Neural progenitor cell (in vitro differentiated cells): ENCODE measurements at places on chromosomes 5 and 9.
A peak's percentile ranks its signal among the peaks of the same experiment; 100 is the strongest.

DNA sequence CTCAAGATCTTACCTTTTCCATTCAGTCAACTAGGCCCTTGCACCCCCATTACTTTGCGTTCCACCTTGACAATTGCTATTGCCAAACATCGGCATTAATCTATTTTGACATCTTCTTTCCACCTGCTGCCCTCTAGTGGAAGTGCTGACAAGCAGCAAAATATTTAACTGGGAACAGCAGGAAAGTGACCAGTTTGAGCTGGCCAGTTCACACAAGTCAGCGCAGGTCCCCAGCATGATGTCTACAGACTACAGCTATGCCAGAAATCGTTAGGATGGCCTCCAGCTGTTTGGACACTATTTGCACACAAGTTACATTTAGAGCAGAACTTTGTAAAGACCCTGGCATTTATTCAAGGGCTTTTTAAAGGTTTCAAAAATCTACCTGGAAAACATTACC, 160.1 kb downstream of the GHR start:
- peak; percentile 83 for DNase-seq

- DNase-seq = no peak
Measured at GRCh38 chr5:151264113-151264512, 11.1 kb downstream of the GM2A start.

DNA sequence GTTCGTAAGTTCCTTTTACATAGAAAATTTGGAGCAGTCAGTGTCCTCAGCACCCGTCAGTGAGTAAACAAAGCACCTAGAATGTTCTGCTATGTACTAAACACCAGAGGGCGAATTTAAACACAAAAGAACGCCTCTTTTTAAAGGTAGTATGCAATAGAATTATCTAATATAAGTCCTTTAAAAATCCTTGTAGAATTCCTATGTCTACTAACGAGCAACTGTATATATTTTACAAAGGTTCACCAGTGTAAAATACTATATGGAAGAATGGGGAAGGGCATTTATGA, 499 bp upstream of the TMEM232 start:
- peak; percentile 5 for DNase-seq

DNA sequence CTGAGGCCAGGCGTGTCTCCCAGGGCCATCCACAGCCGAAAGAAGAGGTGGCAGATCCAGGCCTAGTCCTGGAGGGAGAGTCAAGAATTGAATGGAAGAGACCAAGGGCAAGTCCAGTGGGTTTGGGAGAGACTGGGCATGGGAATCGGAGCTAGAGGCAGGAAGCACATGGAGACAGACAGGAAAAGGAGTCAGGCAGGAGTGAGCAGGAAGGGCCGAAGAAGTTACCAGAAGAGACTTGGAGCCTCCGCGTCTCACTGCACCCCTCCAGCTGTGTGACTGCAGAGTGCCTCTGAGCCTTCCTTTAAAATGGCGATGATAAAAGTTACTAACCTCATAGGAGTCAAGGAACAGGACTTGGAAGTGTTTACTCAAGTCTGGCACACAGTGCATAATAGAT, 64.4 kb upstream of the ANGPTL2 start:
- DNase-seq = no peak

GRCh38 chr9:89304834-89305188, 6.2 kb upstream of the CKS2 start:
- no peak for DNase-seq

DNA sequence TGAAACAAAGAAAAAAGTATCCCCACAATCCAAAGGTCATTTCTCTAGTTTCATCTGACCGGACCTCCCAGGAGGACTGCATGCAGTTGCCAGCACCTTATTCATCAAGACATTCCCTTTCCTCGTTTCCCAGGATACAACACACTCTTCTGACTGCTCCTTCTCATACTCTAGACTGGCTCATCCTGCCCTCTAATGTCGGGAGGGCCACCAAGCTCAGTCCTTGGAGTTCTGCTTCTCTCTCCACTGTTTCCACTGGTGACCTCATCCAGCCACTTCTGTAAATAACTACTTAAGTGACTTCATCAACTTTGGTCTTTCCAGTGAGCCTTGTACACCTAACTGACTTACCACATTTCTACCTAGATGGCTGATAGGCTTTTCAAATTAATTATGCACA, 179.1 kb downstream of the EPB41L4A start:
- no peak for DNase-seq

- no peak for DNase-seq
Measured at GRCh38 chr5:173018358-173018757, 34.8 kb downstream of the ATP6V0E1 start.

GRCh38 chr5:107425541-107426031, 245.2 kb downstream of the EFNA5 start:
- DNase-seq = no peak

GRCh38 chr9:104927216-104927911, 591 bp downstream of the ABCA1 start:
- DNase-seq = peak; percentile 68

DNA sequence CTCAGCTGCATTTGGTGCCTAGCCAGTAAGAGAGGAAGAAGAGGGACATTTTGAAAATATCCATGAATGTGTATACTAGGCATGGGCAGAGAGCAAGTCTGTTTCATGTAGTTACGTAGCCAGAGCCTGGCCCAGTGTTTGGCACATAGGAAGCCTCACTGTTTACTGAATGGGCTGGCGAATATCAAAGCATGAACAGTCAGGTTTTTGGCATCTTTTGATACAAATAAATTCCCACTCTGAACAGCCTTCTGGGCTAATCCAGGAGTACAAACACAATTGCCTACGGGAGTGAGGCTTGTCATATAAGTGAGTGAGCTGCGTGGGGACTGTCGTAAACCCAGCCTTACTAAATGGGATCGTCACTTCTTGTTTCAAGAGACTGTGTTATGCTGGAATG, 253.1 kb upstream of the PANK3 start:
- no peak for DNase-seq

- DNase-seq = no peak
Measured at GRCh38 chr9:85061969-85062368, 392.4 kb downstream of the NTRK2 start.

DNA sequence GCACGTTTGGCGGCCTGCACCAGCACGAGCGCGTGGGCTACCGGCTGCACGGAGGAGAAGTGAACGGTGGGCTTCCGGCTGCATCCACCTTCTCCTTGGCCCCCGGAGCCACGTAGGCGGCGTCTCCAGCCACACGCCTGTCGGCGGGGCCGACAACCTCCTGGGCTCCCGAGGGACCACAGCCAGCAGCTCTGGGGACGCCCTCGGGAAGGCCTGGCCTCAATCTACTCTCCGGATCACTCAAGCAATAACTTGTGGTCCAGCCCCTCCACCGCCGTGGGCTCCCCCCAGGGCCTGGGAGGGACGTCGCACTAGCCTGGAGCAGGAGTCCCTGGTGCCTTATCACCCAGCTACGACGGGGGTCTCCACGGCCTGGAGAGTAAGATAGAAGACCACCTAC, 73.7 kb downstream of the INSL6 start:
- DNase-seq = no peak

GRCh38 chr5:133824661-133825254, 143.7 kb downstream of the C5orf15 start:
- DNase-seq = no peak

- DNase-seq = peak; percentile 60
Measured at GRCh38 chr5:77991084-77991483, 214.9 kb upstream of the TBCA start.

DNA sequence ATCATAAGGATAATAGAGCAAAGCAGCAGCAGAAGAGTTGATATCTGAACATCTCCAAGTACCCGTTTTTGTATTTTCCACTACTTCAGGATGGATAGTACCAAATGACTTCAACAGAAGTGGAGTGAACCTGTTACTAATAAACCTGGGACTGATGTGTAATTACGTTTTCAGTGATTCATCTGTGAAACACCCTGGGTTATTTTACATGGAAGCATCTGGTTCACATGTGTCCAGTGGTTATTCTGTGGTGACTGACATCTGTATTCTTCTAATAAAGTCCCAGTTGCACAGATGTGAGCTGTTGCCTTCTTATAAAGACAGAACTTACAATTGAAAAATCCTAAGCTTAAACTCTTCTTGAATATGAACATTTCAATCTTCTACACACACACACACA, 139.7 kb upstream of the VCAN start:
- no peak for DNase-seq

DNA sequence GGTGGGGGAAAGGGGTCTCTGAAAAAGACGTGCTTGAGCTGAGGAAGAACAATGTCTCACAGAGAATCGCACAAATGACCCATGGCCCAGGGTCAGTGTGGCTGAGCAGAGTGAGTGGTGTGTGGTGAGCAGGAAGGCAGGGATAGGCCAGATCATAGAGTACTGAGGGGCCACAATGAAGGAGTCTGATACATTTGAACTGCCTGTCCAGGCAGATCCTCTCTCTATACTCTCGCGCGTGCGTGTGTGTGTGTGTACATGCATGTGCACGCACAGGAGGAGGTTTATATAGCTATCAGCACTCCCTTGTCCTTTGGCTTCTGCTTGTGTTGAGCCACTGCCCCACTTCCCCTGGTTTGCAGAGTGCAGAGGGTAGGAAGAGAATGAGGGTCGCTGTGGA, 294.0 kb downstream of the ZNF608 start:
- no peak for DNase-seq

- no peak for DNase-seq
Measured at GRCh38 chr9:3736161-3736560, 210.4 kb upstream of the RFX3 start.

GRCh38 chr9:133950192-133950591, 41.9 kb downstream of the VAV2 start:
- DNase-seq = no peak

GRCh38 chr5:94442076-94442475, 176.3 kb downstream of the KIAA0825 start:
- DNase-seq = no peak

DNA sequence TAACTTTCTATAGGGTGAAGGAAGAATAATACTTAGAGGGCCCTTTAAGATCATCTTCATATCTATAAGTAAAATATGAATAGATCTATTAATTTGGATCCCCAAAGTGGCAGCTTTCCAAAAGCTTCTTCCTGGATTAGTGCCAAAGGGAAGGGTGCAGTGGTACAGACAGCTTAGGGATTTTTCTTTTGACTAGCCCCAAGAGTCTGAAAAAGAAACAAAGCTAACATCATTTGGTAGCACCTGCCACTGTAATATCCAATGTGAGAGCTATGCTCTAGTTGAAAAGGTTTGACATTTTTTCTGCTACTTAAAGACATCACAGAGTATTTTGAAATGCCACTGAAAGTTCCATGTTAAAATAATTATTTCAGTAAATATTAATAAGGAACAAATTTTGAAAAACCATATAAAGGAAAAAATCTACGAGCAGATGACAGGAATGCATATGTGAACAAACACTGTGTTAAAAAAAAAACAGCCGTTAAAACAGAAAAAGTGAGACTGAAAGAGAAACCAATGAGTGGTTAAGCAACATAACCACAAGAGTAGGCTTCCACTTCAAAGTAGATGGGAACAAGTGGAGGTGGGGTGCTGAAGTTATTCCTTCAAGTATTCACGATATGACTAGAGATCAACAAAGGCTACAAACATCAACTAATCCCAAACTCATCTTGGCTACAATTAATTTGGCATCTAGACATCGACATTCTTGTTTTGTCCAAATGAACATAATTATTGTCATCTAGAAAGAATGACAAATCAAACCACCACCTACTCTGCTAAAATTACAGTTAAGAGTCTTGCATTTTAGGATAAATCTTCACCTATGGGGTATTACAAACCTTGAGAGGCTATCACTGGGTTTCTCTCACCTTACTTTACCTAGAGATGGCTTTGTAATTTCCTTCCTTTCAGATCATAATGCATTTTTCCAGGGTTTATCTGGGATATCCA, 137.5 kb downstream of the CPLANE1 start:
- no peak for DNase-seq

DNA sequence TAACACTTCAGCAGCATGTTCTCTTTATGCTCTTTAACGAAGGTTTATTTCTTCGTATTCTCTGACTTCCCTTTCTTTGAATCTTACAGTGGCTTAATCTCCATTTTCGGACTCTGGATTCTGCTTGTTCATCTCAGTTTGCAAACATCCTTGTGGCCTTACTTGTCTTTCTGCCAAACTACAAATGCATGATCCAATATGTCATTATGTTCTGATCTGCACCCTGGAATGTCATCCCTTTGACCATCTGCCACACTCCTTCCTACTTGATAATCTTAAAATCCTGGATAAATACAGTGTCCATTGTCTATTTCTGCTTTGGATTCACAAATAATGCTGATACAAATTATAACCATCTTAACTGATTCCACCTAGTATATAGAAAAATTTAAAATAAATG, 499.2 kb downstream of the CDH18 start:
- DNase-seq = no peak

GRCh38 chr5:32523625-32524024, 61.7 kb upstream of the SUB1 start:
- no peak for DNase-seq

DNA sequence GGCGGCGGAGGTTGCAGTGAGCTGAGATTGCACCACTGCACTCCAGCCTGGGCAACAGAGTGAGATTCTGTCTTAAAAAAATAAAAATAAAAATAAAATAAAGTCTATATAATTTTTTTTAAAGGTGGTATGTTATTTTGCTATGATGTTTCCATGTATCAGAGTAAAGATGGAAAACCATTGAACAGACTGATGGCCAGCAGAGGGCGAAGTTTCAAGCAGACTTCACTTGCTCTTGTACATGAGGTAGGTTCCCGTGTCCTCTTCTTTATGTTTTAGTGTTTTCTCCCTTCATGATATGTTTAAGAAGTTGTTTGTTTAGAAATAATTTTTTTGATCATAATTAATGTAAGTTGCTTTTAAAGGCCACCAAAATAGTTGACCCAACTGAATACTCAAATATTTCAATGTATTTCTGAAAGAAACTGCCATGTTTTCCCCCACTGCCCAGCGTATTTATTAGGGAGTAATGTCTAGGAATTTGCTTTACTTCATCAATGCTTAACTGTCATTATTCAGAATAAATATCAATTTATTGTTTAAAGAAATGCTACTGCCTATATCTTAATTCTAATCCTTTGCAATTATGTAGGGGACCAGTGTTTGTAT, 146.4 kb downstream of the HACD4 start:
- peak; percentile 59 for DNase-seq

DNA sequence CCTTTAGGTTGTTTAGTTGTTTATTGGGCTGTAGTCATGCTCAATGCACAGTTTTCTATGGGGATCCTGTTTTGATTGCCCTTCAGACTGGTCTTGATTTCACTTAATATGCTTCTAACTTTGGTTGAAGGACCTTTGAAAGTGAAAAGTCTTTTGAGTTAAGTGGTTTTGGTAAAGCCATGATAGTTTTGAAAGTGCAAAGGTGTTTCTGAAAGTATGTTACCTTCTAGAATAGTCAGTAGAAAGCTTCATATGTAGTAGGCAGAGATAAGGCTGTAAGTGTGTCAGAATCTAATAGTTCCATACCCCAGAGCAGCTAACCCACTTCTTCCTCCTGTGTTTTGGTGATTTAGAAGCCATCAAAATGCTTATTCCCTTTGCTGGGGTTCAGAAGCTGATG, 46.1 kb downstream of the RASGRF2 start:
- no peak for DNase-seq

DNA sequence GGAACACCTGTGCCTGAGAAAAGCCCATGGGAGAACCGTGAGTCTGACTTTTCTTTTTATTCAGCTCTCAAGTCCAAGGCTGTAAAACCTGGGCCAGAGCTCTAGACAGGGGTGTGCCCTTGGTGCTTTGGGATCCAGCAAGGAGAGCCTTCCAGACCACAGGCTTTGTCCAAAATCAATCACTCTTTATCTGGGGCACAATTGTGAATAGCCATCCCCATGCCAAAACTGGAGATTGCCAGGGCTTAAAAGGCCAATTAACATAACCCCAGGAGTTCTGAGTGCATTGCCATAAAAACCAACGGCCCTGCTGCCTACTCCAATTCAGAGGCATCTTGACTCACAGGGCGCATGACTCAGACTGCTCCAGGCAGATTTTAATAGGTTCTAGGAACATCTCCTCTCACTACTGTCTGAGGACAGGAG, 391.8 kb downstream of the ARHGEF28 start:
- DNase-seq = no peak
